Heart right ventricle (tissue), 16 donors: ENCODE measurements at places on chromosomes 4 and X. TPM values are rescaled to one million over a fixed set of nuclear protein-coding genes. Genes with fewer than 3 reads are reported as not detected.
A peak's percentile ranks its signal among the peaks of the same experiment; 100 is the strongest.

- H3K4me1 ChIP-seq = no peaks in the 10 kb centered on the region
- no peak overlapping the region for H3K4me3 ChIP-seq
- H3K36me3 ChIP-seq = no peaks in the 10 kb centered on the region
- DNase-seq = no peak
These were observed 973.0 kb upstream of the SLIT2 start for GRCh38 chr4:19278665-19279064.

Gene SSX4B
- total RNA-seq = not detected

Gene NPY1R
- total RNA-seq = 0.96 TPM

DNA sequence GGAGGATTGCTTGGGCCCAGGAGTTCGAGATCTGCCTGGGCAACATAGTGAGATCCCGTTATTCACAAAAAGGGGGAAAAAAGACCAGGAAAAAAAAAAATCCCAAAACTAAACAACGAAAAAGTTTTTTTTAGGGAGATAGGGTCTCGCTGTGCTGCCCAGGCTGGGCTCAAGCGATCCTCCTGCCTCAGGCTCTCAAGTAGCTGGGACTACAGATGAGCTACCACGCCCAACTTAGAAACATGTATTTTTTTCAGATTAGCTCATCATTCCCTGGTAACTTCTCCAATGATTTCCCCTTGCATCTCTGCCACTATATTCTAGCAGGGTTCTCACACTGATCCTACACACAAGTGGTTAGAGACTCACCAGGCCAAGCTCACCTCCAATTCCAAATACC lies 24.4 kb upstream of the IRAK1 start:
- peaks cover 56% of the 10 kb centered on the region for H3K4me1 ChIP-seq
- no peak overlapping the region for H3K27ac ChIP-seq
- H3K27me3 ChIP-seq = peaks cover 61% of the 10 kb centered on the region
- H3K4me3 ChIP-seq = no peak overlapping the region
- H3K36me3 ChIP-seq = peaks cover 21% of the 10 kb centered on the region

GRCh38 chr4:1328267-1329155 lies 18.5 kb upstream of the UVSSA start:
- no peak overlapping the region for H3K4me3 ChIP-seq
- peaks cover 5% of the 10 kb centered on the region for H3K4me1 ChIP-seq
- H3K36me3 ChIP-seq = peaks cover 79% of the 10 kb centered on the region
- H3K27ac ChIP-seq = no peak overlapping the region
- H3K27me3 ChIP-seq = no peaks in the 10 kb centered on the region
- DNase-seq = no peak

DNA sequence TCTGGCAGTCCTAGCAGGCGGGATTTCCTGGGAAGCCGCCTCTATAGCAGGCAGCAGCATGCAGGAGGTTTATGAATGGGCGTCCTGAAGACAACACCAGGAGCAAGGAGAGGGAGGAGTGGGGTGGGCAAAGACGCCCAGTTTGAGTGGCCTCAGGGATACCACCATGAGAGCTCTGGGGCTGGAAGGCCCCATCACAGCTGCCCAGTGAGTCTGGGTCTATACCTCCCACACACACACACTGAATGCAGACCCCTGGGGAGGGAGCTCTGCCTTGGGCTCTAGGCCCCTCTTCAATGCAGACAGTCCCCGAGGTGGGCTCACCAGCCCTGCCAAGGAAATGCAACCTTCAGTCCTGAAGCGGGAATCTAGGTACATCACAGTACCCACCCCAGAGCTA lies 98.6 kb downstream of the AFAP1 start:
- no peaks in the 10 kb centered on the region for H3K27me3 ChIP-seq
- peaks cover 36% of the 10 kb centered on the region for H3K4me1 ChIP-seq
- H3K4me3 ChIP-seq = no peak overlapping the region
- peaks cover 3% of the 10 kb centered on the region for H3K36me3 ChIP-seq
- H3K27ac ChIP-seq = peak overlapping the region; percentile 40

DNA sequence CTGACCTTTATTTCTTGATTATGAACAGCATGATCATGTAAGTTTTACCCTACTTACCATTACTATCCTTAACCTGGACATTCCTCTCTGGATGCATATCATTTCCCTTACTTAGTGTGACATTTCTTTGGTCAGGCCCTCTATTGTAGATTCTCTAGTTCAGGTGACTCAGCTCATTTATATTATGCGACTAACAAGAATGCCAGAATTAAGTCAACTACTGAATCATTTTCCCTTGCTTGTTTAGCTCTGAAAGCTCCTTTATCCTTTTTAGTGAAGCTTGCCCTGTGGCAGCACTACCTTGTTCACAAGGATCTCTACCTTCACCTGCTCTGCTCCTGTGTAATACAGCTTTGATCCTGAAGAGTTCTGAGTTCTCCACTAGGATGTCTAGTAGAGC lies 15.1 kb upstream of the UGT2B17 start:
- no peak for DNase-seq
- H3K36me3 ChIP-seq = no peaks in the 10 kb centered on the region
- no peak overlapping the region for H3K4me3 ChIP-seq
- H3K27me3 ChIP-seq = no peaks in the 10 kb centered on the region

DNA sequence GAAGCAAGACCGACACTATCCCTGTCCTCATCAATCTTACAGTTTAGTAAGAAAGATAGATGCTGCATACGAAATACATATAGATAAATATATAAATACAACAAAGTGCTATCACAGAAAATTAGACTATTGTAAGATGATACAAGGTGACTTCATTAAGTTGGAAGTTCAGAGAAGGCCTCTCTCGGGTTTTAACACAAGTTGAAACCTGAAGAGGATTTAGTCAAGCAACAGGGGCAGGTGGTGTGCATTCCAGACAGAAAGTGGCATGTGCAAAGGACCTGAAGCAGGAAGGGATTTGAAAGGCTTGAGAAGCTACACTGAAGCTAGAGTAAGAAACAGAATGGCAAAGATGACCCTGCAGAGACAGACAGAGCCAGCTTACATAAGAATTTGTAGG lies 36.5 kb downstream of the USP46 start:
- peaks cover 8% of the 10 kb centered on the region for H3K36me3 ChIP-seq
- H3K4me1 ChIP-seq = peaks cover 7% of the 10 kb centered on the region
- DNase-seq = no peak
- H3K4me3 ChIP-seq = no peak overlapping the region
- H3K27me3 ChIP-seq = no peaks in the 10 kb centered on the region

DNA sequence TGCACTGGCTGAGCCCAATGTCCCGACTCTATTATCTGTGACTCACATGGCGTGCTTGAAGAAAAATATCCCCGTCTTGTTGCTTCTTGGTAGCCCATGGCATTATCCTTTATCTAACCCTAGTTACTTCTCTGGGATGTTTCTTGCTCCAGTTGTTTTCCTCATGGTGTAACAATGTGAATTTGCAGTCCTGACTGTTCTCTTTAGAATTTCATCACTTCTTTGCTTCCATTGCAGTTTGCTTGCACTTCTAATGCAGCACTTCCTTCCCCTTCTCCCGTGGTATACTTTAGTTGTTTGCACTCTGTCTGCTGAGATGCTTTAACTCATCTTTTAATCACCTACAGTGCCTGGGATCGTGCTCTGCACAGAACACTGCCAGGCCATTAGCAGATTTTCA lies 126.9 kb downstream of the MAML3 start:
- H3K36me3 ChIP-seq = no peaks in the 10 kb centered on the region

DNA sequence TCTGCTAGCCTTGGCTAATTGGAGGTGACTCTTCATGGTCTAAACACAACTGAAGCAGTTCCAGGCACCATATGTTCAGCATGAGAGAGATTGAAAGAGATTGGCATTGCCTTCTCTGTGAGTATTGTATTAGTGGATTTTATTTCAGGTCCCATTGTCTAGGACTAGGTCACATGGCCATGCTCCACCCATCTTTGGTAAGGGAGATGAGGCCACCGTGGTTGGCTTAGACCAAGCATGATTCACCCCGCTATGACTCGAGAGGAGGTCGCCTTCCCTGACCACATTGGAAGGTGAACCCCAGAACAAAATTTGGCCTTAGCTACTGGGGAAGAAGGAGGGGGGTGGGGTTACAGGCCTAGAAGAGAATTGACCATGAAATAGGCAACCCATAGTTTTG lies 109.9 kb upstream of the BCOR start:
- no peaks in the 10 kb centered on the region for H3K36me3 ChIP-seq
- no peaks in the 10 kb centered on the region for H3K27me3 ChIP-seq
- DNase-seq = no peak
- H3K4me1 ChIP-seq = no peaks in the 10 kb centered on the region
- no peak overlapping the region for H3K27ac ChIP-seq
- H3K4me3 ChIP-seq = no peak overlapping the region

GRCh38 chr4:155411546-155411945 lies 34.8 kb upstream of the MAP9 start:
- H3K27ac ChIP-seq = no peak overlapping the region
- no peaks in the 10 kb centered on the region for H3K27me3 ChIP-seq
- no peak overlapping the region for H3K4me3 ChIP-seq
- DNase-seq = no peak
- no peaks in the 10 kb centered on the region for H3K4me1 ChIP-seq

Gene ATP2B3
- total RNA-seq = not detected

- no peaks in the 10 kb centered on the region for H3K4me1 ChIP-seq
- H3K36me3 ChIP-seq = no peaks in the 10 kb centered on the region
- H3K4me3 ChIP-seq = no peak overlapping the region
- H3K27me3 ChIP-seq = no peaks in the 10 kb centered on the region
These were observed 7.6 kb upstream of the JADE3 start for GRCh38 chrX:46904626-46905025.

- DNase-seq = no peak
- no peaks in the 10 kb centered on the region for H3K36me3 ChIP-seq
- no peak overlapping the region for H3K4me3 ChIP-seq
- H3K4me1 ChIP-seq = no peaks in the 10 kb centered on the region
These were observed 33.8 kb downstream of the THOC2 start for GRCh38 chrX:123698979-123699520.

Gene MAOA
- total RNA-seq = 114 TPM

DNA sequence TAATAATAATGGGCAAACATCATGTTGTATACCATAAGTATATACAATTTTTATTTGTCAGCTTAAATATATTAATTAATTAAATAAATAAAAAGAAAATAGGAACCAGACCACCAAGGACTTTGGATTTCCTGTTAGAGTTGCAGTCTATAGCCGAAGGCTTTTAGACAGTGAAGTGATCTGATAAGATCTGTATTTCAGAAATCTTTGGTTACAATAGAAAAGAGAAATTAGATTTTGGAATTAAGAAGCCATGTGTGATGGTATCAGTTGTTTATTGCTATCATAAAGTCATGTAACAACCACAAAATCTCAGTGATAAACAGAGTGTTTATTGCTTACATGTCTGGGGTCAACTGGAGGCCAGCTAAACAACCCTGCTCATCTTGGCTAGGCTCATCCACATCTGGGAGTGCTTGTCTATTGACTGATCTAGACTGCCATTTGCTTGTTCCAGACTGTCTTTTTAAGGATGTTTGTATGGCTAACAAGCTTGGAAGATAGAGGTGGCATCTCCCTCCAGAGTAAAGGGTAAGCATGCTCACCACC lies 142.1 kb upstream of the USP9X start:
- H3K4me3 ChIP-seq = no peak overlapping the region
- H3K27ac ChIP-seq = no peak overlapping the region
- H3K4me1 ChIP-seq = no peaks in the 10 kb centered on the region
- no peak for DNase-seq
- no peaks in the 10 kb centered on the region for H3K36me3 ChIP-seq
- no peaks in the 10 kb centered on the region for H3K27me3 ChIP-seq

GRCh38 chrX:40521868-40522450 lies 58.8 kb upstream of the ATP6AP2 start:
- peak; percentile 39 for DNase-seq
- no peaks in the 10 kb centered on the region for H3K4me1 ChIP-seq
- no peak overlapping the region for H3K4me3 ChIP-seq
- no peak overlapping the region for H3K27ac ChIP-seq
- H3K27me3 ChIP-seq = no peaks in the 10 kb centered on the region

GRCh38 chrX:73766431-73766795 lies 203.4 kb downstream of the CHIC1 start:
- H3K4me1 ChIP-seq = no peaks in the 10 kb centered on the region
- no peak overlapping the region for H3K27ac ChIP-seq
- no peak for DNase-seq

GRCh38 chr4:154010371-154010770 lies 221.5 kb upstream of the SFRP2 start:
- H3K27ac ChIP-seq = no peak overlapping the region
- no peaks in the 10 kb centered on the region for H3K36me3 ChIP-seq
- H3K27me3 ChIP-seq = no peaks in the 10 kb centered on the region

Gene MAGED4
- total RNA-seq = not detected

DNA sequence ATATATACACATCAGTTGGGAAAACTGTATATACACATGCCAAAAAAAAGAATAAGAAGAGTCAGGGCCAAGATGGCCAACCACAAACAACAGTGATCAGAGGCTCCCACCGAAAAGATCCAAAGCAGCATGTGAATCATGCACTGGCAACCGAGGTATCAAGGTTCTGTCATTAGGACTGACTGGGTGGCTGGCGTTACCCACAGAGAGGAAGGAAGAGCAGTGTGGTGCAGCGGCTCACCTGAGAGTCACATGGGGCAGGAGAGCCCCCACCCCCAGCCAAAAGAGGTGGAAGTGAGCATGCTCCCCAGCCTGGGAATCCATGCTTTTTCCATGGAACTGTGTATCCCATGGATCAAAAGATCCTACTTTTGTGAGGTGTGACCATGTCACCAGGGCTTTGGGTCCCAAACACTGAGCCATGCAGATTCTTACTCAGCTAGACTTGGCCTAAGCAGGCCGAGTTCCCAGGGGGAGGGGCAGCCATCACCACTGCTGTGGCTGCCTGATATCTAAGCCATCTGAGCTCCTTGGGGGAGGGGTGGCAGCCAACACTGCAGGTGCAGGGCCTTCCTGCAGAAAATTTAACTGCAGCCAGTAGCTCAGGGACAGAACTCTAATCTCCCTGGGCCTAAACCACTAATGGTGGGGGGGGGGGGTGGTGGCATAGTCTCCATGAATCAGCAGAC lies 52.8 kb downstream of the P2RY10 start:
- no peaks in the 10 kb centered on the region for H3K36me3 ChIP-seq
- H3K27ac ChIP-seq = no peak overlapping the region
- H3K4me1 ChIP-seq = no peaks in the 10 kb centered on the region
- no peak for DNase-seq

Gene VSIG1
- total RNA-seq = not detected

- H3K36me3 ChIP-seq = no peaks in the 10 kb centered on the region
- no peaks in the 10 kb centered on the region for H3K4me1 ChIP-seq
- no peak overlapping the region for H3K4me3 ChIP-seq
- no peaks in the 10 kb centered on the region for H3K27me3 ChIP-seq
These were observed 204.4 kb upstream of the MAMLD1 start for GRCh38 chrX:150158554-150159332.

GRCh38 chr4:666822-667544 lies 7.1 kb downstream of the ATP5ME start:
- H3K27ac ChIP-seq = no peak overlapping the region
- peaks cover 19% of the 10 kb centered on the region for H3K4me1 ChIP-seq
- peaks cover 16% of the 10 kb centered on the region for H3K36me3 ChIP-seq
- peaks cover 2% of the 10 kb centered on the region for H3K27me3 ChIP-seq
